ENCODE measurements at places on chromosomes 13 and 19.

- peak; percentile 42 for DNase-seq
Measured at GRCh38 chr13:98511435-98511834, 65.5 kb downstream of the STK24 start.

- DNase-seq = no peak
Measured at GRCh38 chr13:28636069-28636468, 22.9 kb upstream of the POMP start.

DNA sequence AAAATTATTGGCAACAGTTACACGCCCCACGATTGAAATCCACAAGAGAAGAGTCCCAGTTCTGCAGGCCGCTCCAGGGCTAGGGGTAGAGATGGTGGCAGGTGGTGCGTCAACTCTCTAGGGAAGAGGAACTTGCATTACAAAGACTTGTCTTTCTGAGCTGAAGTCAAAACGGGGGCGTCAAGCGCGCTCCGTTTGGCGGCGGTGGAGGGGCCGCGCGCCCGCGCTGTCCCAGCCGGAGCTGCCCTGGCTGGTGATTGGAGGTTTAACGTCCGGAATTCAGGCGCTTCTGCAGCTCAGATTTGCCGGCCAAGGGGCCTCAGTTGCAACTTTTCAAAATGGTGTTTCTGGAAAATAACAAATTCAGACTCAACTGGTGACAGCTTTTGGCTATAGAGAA lies 38.9 kb downstream of the SOX1 start:
- DNase-seq = no peak

- DNase-seq = no peak
Measured at GRCh38 chr19:13003081-13003480, 7.8 kb downstream of the NFIX start.

DNA sequence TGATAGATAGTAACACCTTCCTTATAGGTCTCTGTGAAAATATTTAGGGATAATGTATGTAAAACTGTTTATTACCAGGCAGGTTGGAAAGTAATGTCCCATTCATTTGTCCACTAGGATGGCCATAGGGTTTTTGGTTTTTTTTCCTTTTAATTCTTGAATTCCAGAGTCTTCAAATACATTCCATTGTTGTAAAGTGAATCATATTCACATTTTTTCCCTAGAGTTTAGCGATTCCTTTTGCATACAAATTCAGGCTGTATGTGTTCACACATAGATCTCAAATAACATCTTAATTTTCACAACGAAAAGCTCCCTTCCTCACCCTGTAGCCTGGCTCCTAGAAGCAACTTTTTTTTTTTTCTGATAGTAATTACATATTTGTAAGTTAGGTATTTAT lies 1.8 kb upstream of the ZNF557 start:
- no peak for DNase-seq

DNA sequence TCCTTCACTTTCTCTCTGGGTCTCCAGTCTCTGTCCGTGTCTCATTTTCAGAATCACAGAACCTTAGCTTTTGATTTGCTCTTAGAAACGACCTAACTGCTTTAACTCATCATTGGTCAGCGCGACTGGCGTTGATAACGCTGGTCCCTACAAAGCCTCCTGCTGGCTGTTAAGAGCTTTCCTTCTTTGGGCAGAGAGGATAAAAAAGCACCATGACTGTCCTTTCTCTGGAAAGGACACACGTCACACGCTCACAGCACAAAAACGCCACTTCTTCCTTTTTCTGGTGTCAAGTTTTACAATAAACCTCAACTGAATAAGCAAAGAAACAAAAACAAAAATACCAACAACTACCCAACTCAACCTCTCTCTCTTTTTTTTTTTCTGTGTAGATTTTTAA lies 1.7 kb upstream of the KLK12 start:
- DNase-seq = no peak

- DNase-seq = no peak
Measured at GRCh38 chr13:70908795-70909194, 800.5 kb upstream of the KLHL1 start.

GRCh38 chr19:32945260-32945659 lies 26.5 kb downstream of the CEP89 start:
- no peak for DNase-seq

- peak; percentile 91 for DNase-seq
Measured at GRCh38 chr19:49929121-49929610, at the start of the genes ATF5 and NUP62. Gene ATF5, plus strand, starts transcription at chr19:49929205. Its CDS starts 1,646 bp downstream, at chr19:49930851. Gene NUP62, minus strand, starts transcription at chr19:49929504. Its CDS starts 19,697 bp downstream, at chr19:49909807.

DNA sequence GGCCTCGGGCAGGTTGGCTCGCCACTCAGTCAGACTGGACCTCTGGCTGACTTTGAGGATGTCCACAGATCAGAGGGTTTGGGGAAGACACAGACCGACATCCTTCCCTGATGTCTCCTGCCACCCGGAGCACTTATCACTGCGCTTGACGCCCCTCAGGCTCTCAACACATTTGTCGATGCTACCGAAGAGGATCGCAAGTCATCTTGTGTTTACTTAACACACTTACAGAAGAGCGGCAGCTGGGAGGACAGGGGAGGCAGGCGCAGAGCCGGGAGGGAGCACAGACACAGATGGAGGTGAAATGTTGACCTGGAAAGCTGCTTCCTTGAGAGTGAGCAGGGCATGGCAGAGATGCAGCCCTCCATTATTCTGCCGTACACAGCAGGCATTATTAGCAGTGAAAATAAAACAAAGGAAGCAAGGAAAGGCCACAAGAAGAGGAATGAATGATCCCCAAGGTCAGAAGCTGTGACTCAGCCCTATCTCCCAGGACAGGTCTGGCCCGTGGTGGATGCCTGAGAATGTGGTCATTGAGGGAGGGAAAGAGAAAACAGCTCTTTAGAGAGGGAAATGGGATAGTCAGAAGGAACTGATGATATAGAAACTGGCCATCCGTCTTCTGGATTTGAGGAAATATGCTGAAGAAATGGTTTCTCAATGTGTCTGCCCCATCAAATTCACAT lies 549.5 kb upstream of the ARGLU1 start:
- DNase-seq = no peak

- DNase-seq = no peak
Measured at GRCh38 chr19:31171936-31172335, 177.3 kb downstream of the TSHZ3 start.

DNA sequence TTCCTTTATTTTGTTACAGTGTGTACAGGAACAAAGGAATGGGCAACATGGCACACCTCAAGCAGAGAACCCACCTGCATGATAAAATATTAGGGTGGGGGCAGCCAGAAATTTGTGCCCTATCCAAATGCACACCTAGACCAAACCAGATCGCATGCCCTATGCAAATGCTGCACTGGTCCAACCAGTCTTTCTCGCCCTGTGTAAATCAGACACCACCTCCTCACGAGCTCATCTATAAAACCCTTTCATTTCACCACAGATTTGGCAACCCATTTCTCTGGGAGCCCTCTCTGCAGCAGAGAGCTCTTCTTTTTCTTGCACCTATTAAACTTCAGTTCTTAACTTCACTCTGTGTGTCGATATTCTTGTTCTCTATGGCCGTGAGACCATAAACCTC lies 1559.2 kb downstream of the SLITRK1 start:
- DNase-seq = no peak

DNA sequence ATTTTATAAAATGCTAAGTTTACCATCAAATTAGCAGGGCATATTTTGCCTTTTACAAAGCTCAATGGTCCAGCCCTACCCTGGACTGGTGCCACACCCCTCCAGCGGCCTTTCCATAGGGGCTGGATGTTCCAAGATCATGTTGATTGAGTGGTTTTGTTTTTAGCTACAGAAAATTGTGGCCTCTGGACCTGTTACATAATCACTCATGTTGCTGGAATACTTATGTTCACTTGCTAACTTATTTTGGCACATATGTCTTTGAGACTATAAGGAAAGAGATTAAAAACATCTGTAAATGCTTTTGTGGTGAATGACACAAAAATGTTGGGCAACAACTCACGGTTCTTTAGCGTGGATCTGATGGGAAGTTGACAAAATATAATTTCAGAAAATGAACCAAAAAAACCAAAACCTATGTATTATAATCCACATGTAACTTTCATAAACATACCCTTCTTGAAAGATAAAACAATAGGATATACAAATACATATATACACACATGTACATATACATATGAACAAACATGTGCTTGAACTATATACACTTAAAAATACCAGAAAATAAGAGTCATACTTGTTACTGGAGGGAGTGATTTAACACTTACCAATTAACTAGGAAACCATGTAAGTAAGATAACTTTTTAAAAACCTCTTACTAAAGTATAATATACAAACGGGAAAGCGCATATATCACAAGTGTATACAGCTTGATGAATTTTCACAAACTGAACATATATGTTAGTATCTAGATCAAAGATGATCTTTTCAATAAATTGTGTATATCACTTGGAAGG lies 46.6 kb upstream of the SLC15A1 start:
- DNase-seq = no peak

- DNase-seq = no peak
Measured at GRCh38 chr19:13505761-13506470, 363 bp downstream of the CACNA1A start.

DNA sequence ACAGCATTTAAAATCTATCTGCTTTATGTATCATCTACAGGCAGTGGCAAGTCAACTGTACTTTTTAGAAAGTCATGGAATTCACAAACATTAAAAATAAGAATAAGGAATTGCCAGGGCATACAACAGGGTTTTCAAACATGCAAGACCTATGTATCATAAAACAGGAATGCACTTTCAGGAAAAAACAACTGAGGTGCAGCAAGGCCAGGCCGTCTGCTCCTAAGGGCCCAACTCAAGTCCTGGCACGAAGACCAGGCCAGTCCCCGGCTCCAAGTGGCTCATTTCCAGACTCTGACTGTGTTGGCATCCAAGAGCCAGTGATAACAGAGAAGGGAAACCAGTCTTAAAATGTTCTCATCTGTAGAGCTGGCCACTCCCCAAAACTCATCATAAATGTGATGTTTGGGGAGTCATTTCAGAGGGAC lies 7.1 kb downstream of the RFX2 start:
- no peak for DNase-seq

- DNase-seq = no peak
Measured at GRCh38 chr13:35260316-35260715, 216.2 kb downstream of the MAB21L1 start.

DNA sequence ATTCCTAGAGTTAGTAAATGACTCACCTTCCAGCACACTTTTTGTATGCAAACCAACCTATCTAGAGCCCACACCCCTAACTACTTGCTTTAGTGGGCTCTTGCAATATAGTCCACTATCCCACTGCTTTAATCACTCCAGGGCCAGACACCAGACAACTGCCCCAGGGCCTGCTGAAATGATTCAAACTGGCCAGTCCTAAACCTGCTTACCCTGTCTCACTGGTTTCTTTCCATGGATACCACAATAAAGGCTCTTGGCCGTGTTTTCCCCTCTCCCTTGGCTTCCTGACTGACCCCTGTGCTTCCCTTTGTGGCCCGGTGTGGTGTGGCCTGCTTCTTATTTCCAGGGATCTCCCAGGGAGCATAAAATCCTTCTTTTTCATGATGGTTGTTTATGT lies 14.6 kb downstream of the HS6ST3 start:
- no peak for DNase-seq

DNA sequence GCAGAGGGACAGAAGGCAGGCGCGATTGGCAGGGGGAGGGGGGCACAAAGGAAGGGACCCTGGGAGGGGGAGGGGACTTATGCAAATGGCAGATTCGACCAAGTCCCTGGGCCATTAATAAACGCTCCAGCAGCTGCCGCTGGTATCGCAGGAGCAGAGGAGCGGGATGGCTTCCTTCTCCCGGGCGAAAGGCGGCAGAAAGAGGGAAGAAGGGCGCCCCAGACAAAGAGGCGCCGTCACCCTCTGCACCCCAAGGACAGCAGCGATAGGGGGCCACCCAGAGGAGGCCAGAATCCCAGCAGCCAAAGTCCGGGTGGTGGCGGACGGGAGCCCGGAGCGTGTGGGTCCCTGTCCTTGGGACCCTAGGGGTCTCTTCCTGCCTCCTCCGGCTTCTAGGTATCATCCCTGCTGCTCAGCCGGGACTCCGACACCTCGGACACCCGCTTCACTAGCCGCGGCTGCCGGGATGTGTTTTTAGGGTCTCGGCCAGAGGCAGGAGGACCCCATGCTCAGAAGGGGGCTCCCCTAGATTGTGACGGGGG lies 1.9 kb downstream of the PTPRS start:
- DNase-seq = no peak

DNA sequence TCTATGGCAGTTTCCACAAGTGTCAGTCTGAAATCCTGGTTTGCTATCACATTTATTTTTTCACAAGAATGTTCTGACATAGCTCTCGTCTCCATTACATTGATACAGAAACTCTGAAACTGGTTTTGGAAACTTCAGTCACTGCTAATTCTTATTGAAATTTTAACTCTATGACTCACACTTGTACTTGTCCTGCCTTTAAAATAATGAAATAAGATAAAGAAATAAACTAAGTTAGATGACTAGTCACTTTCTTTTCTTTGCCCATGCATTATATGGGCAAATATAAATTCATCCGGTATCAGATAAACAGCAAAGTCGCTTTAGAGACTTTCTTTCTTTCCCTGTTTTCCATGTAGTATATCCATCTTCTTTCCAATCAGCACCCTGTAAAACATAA lies 257.5 kb downstream of the PCDH9 start:
- DNase-seq = no peak

GRCh38 chr13:23788459-23788858 lies 100.7 kb downstream of the MIPEP start:
- no peak for DNase-seq

DNA sequence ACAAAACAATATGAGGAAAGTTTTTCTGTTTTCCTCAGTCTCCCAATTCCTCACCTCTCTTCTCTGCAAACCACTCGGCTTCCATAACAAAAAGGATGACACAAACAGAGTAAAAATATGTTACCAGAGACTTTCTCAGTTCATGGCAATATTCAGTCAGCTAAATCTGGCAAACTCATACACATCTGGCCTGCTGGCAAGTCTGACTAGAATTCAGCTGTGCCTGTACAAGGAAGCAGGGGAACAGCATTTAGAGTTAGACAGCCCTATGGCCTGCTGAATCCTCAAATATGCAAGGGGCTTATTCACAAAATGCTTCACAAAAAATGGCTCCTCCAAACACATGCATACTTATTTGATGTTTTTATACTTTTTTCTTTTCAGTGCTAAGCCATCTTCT lies 227.8 kb downstream of the ENOX1 start:
- DNase-seq = no peak

GRCh38 chr13:100156788-100157187 lies 67.9 kb downstream of the PCCA start:
- no peak for DNase-seq
